Stomach (tissue), 19 donors: ENCODE measurements at places on chromosomes 16 and 17. TPM values are rescaled to one million over a fixed set of nuclear protein-coding genes. Genes with fewer than 3 reads are reported as not detected.

USP6 gene
- total RNA-seq, result not detected

SCGB1C2 gene
- total RNA-seq, result not detected

GRCh38 chr16:57345021-57345420, 13.6 kb upstream of the CCL22 start:
- no peaks in the 10 kb centered on the region for H3K36me3 ChIP-seq
- no peak overlapping the region for H3K27ac ChIP-seq
- DNase-seq, result no peak

GRCh38 chr17:81711814-81712467, at the start of gene SLC25A10:
Gene SLC25A10, plus strand, starts transcription at chr17:81712284. Its CDS starts 143 bp downstream, at chr17:81712427.
- H3K36me3 ChIP-seq, result peaks cover 14% of the 10 kb centered on the region
- peak within 1 kb of the TSS; percentile 91 for H3K4me3 ChIP-seq
- peak; percentile 94 for DNase-seq
- H3K4me1 ChIP-seq, result peaks cover 47% of the 10 kb centered on the region
- peak within 1 kb of the TSS; percentile 89 for H3K27ac ChIP-seq
- no peaks in the 10 kb centered on the region for H3K27me3 ChIP-seq

DNA sequence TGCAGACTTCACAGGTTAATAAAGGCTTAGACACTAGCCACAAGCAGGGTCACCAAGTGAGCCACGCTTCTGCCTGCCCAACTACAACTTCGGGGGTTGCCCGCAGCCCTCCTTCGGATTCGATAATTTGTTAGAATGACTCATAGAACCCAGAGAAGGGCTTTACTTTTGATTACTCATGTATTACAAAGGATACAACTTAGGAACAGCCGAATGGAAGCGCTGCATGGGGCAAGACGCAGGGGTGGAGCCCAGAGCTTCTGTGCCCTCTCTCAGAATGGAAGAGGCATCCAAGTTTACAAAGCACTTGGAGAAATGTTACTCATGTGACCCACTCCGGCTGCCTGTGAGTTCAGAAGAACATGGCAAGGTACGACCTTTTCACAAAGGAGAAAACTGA, 7.5 kb upstream of the CDH5 start:
- no peaks in the 10 kb centered on the region for H3K27me3 ChIP-seq

DNA sequence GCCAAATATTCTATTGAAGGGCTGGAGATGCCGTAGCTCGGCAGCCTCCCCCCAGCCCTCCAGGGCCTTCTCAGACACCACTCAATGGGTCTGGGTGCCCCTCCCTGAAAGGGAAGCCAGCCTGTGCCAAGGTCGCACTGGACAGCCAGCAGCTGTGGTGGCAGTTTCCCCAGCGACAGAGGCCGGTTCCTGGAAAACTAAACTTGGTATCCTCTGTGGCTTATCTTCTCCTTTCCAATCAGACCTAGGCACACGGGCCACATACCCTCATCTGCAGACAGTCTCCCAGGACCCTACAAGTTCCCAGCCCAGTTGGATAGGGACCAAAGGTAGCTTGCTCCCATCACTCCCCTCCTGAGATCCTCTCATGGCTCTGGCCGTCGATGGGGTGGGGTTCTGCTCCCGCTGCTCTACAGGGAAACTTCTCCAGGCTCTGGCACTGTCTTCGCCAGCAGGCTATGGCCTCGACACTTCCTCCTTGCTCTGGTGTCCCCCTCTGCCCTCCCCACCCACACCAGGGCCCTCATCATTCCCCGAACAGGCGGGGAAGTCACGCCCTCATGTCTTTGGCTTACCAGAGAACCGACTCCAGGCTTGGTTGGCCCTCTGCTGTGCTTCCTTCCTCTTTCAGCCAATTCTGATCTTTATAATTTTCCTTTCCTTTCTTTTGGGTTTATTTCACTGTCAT, 18.3 kb upstream of the IL21R start:
- H3K4me3 ChIP-seq, result no peak overlapping the region
- no peaks in the 10 kb centered on the region for H3K36me3 ChIP-seq
- no peaks in the 10 kb centered on the region for H3K4me1 ChIP-seq
- no peaks in the 10 kb centered on the region for H3K27me3 ChIP-seq

- H3K27ac ChIP-seq, result no peak overlapping the region
- no peak for DNase-seq
- no peaks in the 10 kb centered on the region for H3K36me3 ChIP-seq
Observed at GRCh38 chr16:78668393-78668792, 568.9 kb downstream of the WWOX start.
